ENCODE measurements at places on chromosomes 1 and 21.

DNA sequence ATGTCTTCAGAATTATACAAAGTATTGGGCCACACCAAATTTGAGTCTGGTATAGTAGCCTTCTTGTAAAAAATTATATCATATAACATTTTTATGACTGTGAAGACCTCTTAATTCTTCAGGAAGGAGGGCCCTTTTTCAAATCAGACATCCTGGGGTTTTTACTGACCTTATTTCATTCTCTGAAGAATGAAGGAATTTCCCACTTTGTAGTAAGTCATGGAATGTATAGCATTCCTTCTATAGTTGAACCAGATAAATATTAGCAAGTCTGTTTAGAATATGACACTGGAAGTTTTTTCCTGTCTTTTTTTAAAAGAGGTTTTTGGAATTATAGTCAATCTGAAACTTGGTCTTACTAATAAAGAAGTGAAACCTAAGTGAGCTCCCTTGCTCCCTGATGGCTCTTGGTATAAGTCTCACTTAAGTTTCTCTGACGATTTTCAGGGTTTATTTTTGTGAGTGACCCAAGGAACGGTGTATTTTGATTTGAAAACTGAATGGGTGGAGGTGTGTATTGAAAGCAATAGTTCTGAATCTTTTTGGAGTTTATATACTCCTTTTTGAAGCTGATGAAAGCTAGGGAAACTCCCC lies 23.7 kb downstream of the SNX27 start:
- DNase-seq, result no peak

DNA sequence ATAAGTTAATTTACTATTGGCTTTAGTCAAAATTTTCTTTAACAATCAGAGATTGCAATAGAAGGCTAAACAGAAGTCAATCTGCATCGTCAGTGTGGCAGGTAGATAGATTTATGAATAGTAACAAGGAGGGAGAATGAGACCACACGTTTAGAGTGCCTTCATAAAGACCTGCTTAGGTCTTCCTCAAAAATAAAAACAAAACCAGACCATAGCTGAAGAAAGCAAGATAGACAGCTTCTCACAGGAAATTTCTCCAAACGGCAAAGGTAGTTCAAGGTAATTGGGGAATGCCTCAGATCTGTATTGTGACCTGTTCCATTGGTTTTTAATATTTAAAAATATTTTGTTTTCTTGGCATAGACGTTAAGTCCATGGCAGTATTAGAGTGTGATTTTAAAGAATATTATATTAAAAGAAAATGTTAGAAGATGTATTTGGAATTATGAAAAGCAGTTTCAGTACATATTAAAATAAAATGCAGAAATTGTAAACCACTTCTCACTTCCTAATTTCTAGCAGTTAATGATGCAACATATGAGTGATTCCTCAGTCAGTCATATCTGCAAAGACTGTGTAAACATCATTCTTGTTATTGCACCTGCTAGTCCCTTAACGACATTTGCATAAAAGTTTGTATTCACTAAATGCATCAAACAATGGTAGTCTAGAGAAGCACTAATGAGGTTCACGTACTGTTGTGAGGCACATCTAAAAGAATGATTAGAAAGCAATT lies 278.0 kb downstream of the HLX start:
- no peak for DNase-seq

GRCh38 chr21:45142469-45143308 lies 68.3 kb downstream of the ADARB1 start:
- no peak for DNase-seq

DNA sequence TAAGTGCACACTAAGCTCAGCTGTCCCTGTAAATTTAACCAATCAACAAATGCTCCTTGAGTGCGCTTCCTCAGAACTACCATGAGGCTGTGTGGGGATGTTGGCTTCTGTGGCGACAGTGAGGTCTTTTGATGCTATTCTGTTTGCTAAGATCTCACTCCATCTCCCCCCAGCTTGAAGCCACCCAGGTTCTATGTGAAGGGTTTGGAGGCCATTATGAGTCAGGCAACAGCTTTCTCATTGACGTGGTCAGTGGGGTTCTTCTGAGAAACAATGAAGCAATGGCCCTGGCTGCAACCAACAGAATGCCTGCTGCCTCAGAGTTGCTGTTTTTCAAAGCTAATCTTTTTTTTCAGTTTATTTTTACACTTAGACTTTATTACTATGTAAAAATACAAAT lies 205.5 kb downstream of the PTBP2 start:
- no peak for DNase-seq

DNA sequence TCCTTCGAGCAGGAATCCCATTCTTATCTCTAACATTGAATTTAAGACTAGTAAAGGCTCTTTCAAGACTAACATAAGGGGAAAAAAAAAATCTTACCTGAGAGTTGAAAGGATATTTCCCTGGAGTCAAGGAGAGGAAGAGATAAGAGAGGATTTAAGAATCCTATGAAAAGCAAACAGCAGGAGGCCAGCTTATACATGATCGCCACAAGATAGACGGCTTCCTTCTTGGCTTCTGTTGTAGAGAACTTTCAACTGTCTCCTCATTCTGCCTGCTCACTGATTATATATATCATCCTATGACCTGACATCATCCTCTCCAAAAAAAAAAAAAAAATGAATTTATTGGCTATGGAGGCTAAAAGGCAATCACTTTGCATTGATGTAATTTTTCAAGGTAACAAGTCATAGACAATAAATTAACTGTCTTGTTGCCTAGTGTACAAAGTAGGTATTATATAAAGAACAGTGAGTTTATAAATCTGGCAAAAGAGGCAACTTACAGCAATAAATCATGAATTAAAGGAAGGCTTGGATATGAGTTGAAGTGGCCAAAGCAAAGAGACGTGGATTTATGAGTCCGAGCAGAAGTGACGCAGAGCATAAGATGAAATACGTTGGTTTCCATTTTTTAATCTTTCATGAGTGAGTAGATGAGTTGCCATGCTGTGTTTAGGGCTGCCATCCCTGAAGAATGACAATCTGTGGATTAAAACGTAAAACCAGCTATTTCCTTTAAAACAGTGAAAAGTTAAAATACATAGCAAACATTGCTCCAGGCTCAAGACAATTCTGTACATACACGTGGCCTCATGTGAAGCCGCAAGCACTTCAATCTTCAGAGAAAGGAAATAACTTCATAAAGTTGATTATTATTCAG lies at the start of gene UTS2:
Gene UTS2, minus strand, starts transcription at position 262 of the 880 bp plus-strand sequence. Its CDS starts 62 bp downstream, at position 200.
- no peak for DNase-seq

- DNase-seq, result no peak
These were observed 1.8 kb upstream of the SLC50A1 start for GRCh38 chr1:155133799-155134281.

DNA sequence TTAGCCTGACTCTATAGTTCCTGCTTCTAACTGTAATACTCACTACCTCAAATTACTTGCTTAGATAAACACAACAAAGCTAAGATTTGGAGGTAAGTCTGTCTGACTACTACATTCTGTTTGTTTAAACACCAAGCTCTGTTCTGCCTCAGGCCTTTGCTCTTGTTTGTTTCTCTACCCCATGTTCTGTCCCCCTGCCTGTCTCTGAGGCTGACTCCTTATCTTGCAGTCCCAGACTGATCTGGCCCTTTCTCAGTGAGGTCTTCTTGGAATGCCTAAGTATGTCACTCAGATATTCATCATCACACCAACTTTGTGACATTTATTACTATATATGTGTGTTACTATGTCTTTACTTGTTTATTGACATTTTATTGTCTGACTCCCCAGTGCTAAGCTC lies 425.5 kb downstream of the LMO4 start:
- no peak for DNase-seq

GRCh38 chr1:24427545-24427862 lies 11.9 kb downstream of the NIPAL3 start:
- no peak for DNase-seq

DNA sequence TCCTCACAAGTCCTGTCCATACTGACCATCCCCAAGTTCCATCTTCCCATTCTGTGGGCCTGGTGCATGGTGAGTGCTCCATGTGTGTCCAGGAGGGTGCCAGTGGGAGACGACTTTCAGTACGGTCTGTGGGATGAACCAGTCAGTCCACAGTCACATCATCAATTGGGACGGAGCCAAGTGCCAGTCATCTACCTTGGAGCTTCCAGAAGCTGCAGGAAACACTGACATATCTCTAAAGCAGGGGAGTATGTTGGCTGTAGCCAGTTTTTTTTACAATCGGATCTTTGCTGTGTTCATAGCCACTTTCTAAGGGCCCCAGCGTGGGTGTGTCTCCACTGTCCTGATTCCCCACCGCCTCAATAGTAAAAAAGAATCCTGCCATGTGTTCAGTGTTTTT lies 13.6 kb upstream of the TRIM17 start:
- DNase-seq, result no peak

GRCh38 chr1:202133001-202133400 lies 10.3 kb downstream of the GPR37L1 start:
- DNase-seq, result no peak

GRCh38 chr1:243740255-243740999 lies 109.6 kb downstream of the AKT3 start:
- no peak for DNase-seq

GRCh38 chr1:119908661-119909060 lies 12.3 kb upstream of the ADAM30 start:
- DNase-seq, result no peak

GRCh38 chr1:60225486-60225885 lies 151.9 kb upstream of the C1orf87 start:
- no peak for DNase-seq

DNA sequence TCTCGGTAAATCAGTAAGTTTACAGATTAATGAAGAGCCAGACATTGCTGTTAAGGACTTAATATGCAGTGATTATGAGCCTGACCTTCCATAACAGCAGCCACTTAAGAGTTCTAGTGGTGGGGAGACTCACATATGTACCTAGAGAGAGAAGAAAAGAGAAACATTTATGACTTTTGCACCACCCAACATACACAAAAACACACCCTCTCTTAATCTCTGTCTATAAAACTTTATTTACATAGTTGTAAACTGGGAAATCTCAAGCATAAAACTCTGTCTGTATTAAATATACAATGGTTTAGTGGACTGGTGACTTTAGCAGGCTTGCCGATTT lies 347.4 kb upstream of the ADGRL2 start:
- DNase-seq, result no peak

DNA sequence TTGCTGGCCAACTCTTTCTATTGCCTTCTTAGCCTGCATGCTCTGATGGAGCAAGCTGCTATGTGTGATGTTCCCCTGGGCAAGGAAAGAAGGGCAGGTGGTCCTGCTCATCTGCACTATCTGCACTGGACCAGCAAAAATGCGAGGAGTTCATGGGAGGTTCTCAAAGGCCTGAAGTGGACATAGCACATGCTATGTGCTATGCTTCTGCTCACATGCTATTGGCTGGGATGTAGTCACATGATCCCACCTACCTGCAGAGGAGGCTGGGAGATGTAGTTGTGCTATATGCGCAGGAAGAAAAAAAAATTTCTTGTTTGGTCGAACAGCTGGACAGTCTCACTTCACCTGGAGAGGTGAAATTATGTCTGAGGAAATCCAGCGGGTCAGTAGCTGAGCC lies 587.7 kb downstream of the MATN1 start:
- DNase-seq, result no peak

GRCh38 chr1:53281133-53281532 lies 42.8 kb upstream of the MAGOH start:
- no peak for DNase-seq

DNA sequence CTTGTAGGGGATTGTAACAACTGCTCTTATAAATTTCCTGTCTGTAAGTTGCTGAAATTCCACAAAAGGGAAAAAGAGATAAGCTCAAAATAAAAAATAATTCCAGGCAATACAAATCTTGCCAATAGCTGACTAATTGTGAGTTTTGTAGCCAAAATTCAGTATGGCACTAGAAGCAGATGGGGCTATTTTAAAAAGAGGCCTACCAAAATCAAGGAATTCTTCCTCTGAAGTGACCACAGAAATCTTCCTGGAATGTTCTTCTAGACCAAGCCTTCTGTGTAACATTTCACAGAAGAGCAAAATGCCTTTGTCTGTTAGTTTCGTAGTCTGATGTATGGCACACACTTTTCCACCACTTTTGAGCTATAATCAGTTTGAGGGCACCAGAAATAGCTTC lies 127.6 kb downstream of the CYYR1 start:
- no peak for DNase-seq

GRCh38 chr1:44820328-44821239 lies 12.3 kb downstream of the BTBD19 start:
- DNase-seq, result no peak

DNA sequence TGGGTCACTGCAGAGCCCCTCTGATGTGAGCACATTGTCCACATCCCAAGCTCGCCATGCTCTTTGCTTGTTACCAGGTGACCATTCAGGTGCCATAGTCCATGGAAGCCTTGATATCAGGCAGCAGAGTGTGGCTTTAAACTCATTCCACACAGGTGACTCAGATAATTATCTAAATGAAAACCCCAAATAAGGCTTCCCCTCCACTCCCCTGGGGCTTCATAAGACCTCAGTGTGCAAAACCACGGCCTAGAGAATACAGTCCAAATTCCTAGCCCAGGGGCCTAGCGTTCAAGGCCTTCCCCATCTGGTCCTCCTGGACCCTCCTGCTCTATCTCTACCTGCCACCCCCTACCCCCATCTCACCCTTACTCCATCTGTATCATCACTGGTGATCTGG lies 97.1 kb downstream of the ARHGEF10L start:
- no peak for DNase-seq

- DNase-seq, result peak; percentile 9
These were observed 114.5 kb downstream of the LRRC40 start for GRCh38 chr1:70090875-70091274.

DNA sequence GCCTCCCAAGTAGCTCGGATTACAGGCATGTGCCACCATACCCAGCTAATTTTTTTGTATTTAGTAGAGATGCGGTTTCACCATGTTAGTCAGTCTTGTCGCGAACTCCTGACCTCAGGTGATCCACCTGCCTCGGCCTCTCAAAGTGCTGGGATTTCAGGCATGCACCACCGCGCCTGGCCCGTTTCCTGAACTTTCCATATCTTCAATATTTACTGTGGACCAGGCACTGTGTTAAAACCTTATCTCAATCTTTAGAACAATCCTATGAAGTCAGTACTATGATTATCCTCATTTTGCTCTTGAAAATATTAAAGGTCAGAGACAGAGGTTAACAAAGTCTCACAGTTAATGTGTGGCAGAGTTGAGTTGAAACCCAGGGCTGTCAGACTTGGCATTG lies 1.6 kb upstream of the ADCY10 start:
- DNase-seq, result no peak

DNA sequence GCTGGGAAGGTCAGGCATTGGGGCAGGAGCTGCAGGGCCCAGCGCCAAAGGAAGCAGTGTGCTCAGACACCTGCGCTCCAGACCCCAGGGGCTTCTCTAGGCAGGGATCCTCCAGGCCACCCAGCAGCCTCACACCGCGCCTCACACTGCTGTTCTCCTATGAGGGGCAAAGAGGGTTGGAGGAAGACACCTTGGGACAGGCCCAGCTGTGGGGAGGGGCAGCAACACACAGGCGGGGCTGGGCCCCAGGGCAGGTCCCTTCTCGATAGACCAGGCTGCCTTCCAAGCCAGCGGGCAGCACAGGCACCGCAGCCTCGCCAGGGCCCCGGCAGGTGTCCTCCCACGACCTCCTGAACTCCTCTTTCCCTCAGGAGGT lies 20.7 kb upstream of the PRSS38 start:
- DNase-seq, result no peak

GRCh38 chr1:53339736-53340635 lies 12.1 kb upstream of the LRP8 start:
- no peak for DNase-seq

- no peak for DNase-seq
These were observed 211.6 kb upstream of the POU3F1 start for GRCh38 chr1:38258085-38258627.
